Panc1 (cell line): ENCODE measurements at places on chromosomes 12 and 14. TPM values are rescaled to one million over a fixed set of nuclear protein-coding genes. Genes with fewer than 3 reads are reported as not detected.
A peak's percentile ranks its signal among the peaks of the same experiment; 100 is the strongest.

- H3K4me3 ChIP-seq, result no peak overlapping the region
- peak overlapping the region; percentile 79 for H3K27ac ChIP-seq
- DNase-seq, result no peak
- H3K4me1 ChIP-seq, result peaks cover 48% of the 10 kb centered on the region
- no peaks in the 10 kb centered on the region for H3K36me3 ChIP-seq
These were observed 84.3 kb upstream of the NCOR2 start for GRCh38 chr12:124651516-124652273.

GRCh38 chr12:5904441-5904840 is 40.6 kb downstream of the ANO2 start:
- no peak overlapping the region for H3K27ac ChIP-seq
- DNase-seq, result no peak
- no peak overlapping the region for H3K4me3 ChIP-seq

DNA sequence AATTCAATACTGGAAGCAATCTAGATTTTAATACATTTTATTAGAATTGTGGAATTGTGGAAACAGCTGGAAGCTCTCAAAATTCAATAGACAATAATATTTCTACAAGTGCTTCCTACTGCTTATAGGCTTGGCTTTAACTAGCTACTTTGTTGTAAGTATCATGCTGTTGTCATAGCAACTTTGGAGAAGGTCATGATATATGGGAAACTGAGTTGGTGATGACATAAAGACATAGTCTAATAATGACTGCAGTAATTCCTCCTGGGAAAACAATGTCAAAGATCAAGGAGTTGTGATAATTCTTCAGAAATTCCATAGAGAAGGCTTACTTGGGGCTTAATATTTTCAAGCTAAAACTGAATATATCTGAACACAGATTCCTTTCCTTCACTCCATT is 266.6 kb downstream of the KIF21A start:
- no peak overlapping the region for H3K27ac ChIP-seq
- DNase-seq, result no peak
- no peaks in the 10 kb centered on the region for H3K36me3 ChIP-seq
- H3K4me1 ChIP-seq, result no peaks in the 10 kb centered on the region

DNA sequence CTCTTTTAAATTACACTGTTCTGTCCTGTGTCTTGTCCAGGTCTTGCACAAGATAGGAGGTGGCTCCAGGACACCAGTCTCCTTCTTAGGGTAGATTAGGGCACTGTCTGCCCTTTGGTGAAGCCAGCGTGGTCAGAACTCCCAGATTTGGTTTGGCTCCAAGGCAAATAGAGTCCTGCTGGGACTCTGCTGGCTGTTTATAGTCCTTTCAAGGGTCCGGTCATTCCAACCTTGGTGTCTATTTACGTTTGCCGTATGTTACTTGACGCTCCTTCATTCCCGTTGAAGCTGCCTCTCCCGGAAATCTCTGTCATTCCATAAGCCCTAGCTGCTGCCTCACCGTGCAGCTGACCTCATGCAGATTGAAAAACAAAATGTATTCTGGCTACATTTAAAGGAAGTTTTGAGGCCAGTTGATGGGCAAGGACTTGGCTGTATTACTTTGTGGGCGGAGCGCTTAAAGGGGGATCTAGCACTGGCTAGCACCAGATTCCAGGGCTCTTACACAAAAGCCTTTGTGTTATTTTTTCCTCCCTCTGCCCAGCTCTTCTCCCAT is 180.6 kb downstream of the AKAP6 start:
- no peaks in the 10 kb centered on the region for H3K36me3 ChIP-seq
- peaks cover 3% of the 10 kb centered on the region; the same call in 1 of the 2 replicates for H3K4me1 ChIP-seq
- no peak overlapping the region for H3K4me3 ChIP-seq
- no peaks in the 10 kb centered on the region for H3K27me3 ChIP-seq
- no peak overlapping the region for H3K27ac ChIP-seq

CMKLR1 gene
- 0.03 TPM for total RNA-seq

KRT80 gene
- 51.5 TPM for total RNA-seq

ARHGEF25 gene
- 10.5 TPM for total RNA-seq

TMEM116 gene
- 10.2 TPM for total RNA-seq
